Activated CD8-positive, alpha-beta memory T cell treated with anti-CD3 and anti-CD28 coated beads for 36 hours (primary cell): ENCODE measurements at places on chromosomes 6 and 20. TPM values are rescaled to one million over a fixed set of nuclear protein-coding genes. Genes with fewer than 3 reads are reported as not detected.

The RIMS4 gene
- total RNA-seq, result not detected

The SMIM8 gene
- 9.9 TPM for total RNA-seq

The IYD gene
- total RNA-seq, result not detected

The ADGRG6 gene
- 0.67 TPM for total RNA-seq

The XKR7 gene
- total RNA-seq, result not detected

The MAFB gene
- 0.11 TPM for total RNA-seq

The FAM217A gene
- not detected for total RNA-seq

The FILIP1 gene
- total RNA-seq, result not detected

The TMC2 gene
- total RNA-seq, result not detected

The DSP gene
- total RNA-seq, result 0.04 TPM

The IL17A gene
- 0.78 TPM for total RNA-seq

The LST1 gene
- 16.3 TPM for total RNA-seq

The MUCL3 gene
- total RNA-seq, result not detected

The LY6G6F gene
- not detected for total RNA-seq

The SPEF1 gene
- 0.10 TPM for total RNA-seq

The BPI gene
- not detected for total RNA-seq

The TMEM170B gene
- 2.9 TPM for total RNA-seq

The BTNL2 gene
- total RNA-seq, result not detected

The DACT2 gene
- total RNA-seq, result not detected

The WFDC6 gene
- not detected for total RNA-seq

The ZSCAN31 gene
- total RNA-seq, result 0.61 TPM

The CRYBG1 gene
- 32.3 TPM for total RNA-seq

The OR2H1 gene
- not detected for total RNA-seq

The CST4 gene
- total RNA-seq, result not detected

The KIF3B gene
- total RNA-seq, result 46.4 TPM

The RNF217 gene
- 0.04 TPM for total RNA-seq

The MYMX gene
- not detected for total RNA-seq
